ENCODE measurements at places on chromosomes 7 and 10.

DNA sequence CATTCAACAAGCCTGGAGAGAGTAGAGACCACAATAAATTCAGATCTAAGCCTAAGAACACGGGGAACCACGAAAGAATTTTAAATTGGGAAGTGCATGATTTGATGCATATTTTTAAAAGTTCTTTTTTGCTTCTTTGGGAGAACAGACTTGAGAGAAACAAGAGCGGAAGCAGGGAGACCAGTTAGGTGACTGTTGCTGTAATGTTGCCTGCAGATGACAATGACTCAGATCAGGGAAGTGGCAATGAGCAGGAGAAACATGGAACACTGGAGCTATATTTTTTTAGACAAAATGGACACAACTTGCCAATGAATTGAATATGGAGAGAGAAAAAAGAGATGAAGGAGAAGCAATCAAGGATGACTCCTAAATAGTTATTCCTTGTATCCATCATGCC lies 125.1 kb downstream of the RAPGEF5 start:
- no peak for DNase-seq

- DNase-seq = no peak
Measured at GRCh38 chr10:19576576-19576975, 239.7 kb upstream of the PLXDC2 start.

- no peak for DNase-seq
Measured at GRCh38 chr7:23691320-23691719, 11.3 kb downstream of the FAM221A start.

GRCh38 chr10:114353383-114353782 lies 50.9 kb downstream of the AFAP1L2 start:
- DNase-seq = no peak

DNA sequence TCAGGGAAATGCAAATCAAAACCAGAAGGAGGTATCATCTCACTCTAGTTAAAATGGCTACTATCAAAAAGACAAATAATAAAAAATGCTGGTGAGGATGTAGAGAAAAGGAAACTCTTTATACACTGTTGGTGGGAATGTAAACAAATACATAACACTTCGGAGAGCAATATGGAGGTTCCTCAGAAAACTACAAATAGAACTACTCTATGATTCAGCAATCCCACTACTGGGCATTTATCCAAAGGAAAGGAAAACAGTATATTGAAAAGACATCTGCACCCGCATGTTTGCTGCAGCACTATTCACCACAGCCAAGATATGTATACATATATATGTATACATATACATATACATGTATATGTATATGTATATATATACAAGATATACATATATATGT lies 94.2 kb downstream of the C10orf90 start:
- no peak for DNase-seq

DNA sequence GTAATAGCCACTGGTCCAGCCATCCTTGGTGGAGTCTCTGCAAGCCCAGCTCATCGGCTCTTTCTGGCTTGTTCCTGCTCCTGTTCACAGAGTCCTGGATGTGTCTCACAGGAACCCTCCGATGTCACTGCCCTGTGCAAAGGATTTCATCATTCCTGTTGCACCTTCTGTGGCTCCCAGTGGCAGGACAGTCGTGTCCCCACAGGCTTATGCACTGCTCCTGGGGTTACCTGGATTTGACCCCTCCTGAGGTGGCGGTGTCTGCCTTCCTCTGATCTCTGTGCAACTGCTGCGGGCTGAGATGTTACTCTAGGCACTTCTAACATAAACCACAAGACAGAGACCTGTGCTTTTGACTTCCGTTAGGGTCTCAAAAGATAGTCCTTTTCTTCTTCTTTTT lies 30.6 kb downstream of the APBB1IP start:
- DNase-seq = peak; percentile 66

GRCh38 chr10:17548162-17548561 lies 69.0 kb downstream of the HACD1 start:
- DNase-seq = no peak

- no peak for DNase-seq
Measured at GRCh38 chr7:129535896-129536295, 33.6 kb downstream of the SMKR1 start.

- DNase-seq = no peak
Measured at GRCh38 chr10:67657775-67658174, 38.2 kb downstream of the CTNNA3 start.

DNA sequence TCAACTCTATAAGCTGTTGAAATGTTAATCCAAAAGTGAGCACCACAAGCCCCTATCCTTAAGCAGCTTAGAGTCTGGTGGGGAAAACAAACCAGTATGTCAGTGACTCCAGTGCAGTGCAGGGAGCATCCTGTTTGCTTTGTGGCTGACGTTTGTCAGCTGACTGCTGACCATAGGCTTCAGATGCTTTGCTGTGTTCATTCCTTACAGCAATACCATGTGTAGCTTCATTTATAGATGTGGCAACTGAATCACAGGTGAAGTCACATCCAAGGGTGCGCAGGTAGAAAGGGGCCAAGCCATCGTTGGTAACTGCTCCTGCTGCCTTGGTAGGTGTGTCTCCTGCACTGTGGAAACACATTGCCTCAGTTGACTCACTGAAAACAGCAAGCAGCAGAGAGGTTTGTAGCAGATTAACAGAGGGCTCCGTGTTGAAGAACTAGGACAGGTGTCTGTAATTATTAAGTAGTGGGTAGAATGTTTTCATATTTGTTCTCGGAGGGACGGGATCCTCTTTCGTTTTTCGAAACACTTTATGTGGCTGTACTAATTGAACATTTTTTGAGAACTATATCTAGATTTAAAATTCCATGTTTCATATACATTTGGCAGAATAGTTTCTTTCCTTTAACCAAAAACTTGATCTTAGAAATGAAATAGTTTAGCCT lies 2.0 kb downstream of the INSIG1 start:
- no peak for DNase-seq

GRCh38 chr7:26617066-26617465 lies 247.3 kb downstream of the SKAP2 start:
- no peak for DNase-seq

GRCh38 chr10:6912021-6912420 lies 331.9 kb upstream of the PRKCQ start:
- DNase-seq = no peak

DNA sequence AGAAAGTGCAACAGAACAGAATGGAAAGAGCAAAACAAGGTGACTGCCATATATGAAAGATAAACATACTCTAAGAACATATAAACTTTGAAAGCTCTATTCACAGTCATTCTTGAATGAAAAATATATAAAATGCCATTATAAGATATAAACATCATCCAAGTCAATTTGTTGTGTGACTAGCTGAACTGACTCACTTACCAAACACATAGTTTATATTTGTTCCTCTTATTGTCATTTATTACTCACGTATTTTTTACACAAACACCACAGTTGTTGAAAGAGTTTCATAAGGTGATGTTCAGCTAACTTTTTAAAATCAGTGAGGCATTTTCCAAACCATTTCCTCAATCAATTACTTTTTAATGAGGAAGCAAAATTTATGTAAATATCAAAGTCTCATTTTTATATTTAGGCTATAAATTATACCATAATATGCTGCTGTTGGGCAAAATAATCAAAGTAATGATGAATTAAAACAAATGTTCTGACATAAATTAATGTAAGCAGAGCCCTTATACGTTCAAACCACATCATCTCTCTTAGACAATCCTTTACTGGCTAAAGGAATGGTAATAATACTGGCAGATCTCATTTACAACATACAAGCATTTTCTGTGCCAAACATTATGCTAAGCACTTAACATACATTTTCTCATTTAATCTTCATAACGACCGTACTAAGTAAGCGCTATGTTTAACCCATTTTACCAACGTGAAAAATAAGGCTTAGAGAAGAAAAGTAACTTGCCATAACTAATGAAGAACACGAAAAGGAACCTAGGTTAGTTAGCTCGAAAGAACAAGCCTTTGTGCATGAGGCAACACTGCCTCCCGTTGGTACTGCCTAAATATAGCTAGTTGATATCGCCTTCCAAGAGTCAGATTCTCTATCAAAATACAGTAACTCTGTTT lies 7.3 kb downstream of the LRRN3 start:
- peak; percentile 50 for DNase-seq

- no peak for DNase-seq
Measured at GRCh38 chr10:28468707-28469483, 64.0 kb upstream of the WAC start.

- DNase-seq = no peak
Measured at GRCh38 chr10:98915911-98916310, 319.7 kb downstream of the HPSE2 start.

GRCh38 chr10:5902511-5903274 lies 12.7 kb downstream of the FBH1 start:
- DNase-seq = no peak

GRCh38 chr10:24493165-24493564 lies 230.5 kb downstream of the ARHGAP21 start:
- no peak for DNase-seq

GRCh38 chr7:21076054-21076453 lies 289.4 kb upstream of the SP8 start:
- DNase-seq = no peak

- DNase-seq = no peak
Measured at GRCh38 chr7:111113263-111114017, 22.5 kb downstream of the LRRN3 start.

DNA sequence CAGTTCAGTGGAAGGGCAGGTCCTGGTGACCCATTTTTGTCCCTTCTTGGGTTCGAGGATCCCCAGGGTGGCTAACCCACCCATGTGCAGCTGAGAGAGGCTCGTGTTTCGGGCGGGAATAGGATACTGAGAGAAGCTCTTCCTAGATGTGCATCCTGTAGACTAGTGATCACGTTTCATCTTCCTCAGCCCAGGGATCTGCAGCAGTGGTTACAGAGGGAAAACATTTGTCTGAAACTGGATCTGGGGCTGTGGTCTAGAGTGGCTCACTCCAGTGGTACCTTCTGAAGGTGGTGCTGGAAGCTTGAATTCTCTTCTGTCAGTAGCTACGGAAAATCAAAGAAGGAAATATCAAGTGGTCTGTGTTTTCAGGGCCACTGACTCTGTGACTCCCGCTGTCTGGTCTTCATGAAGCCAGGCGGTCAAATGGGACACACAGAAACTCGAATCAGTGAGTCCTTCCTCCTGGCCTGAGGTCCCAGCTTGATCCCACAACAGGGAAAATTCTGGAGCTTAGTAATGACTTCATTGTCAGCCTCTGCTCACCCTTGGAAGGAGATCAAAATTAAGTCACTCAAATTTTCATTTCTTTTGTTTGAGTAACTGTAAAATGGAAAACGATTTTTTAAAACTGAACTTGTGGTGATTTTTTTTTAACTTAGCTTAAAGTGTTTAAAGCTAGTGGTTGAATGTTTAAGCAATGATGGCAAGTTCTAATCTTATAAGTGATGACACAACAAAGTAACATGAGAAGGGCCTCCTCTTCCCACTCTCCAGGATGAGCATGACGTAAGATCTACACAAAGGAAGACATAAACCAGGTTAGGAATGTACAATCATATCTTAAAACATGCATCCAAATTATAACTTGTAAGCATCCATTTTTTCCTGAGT lies 469.3 kb upstream of the KLF6 start:
- no peak for DNase-seq

- no peak for DNase-seq
Measured at GRCh38 chr10:117134056-117134305, 4.1 kb downstream of the VAX1 start.

- no peak for DNase-seq
Measured at GRCh38 chr7:6622134-6622710, 6.8 kb downstream of the ZNF853 start.

DNA sequence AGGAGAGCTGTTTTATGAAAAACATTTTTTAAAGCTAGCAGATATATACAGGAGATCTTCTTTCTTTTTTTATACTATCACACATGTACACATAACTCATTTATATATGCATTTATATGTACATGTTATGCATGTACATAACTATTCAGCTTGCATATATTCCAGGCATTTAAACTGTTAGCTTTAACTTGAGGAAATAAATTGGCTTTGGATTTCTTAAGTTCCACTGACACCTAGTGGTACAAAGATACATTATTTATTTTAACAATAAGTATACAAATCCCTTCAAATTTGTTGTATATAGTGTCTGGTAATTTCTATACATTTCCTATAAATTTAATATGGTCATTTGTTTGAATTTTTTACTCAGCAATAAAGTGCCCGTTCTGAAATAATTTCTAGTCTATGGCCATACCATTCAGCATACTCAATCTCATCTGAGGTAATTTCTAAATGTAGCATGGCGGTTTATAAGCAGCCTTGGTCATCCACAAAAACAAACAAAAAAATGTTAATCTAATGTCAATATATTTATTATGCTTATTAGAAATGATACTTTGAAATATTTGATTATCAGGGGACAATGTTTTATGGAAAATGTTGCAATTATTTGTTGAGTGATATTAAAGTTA lies 11.6 kb downstream of the ZDHHC6 start:
- no peak for DNase-seq

DNA sequence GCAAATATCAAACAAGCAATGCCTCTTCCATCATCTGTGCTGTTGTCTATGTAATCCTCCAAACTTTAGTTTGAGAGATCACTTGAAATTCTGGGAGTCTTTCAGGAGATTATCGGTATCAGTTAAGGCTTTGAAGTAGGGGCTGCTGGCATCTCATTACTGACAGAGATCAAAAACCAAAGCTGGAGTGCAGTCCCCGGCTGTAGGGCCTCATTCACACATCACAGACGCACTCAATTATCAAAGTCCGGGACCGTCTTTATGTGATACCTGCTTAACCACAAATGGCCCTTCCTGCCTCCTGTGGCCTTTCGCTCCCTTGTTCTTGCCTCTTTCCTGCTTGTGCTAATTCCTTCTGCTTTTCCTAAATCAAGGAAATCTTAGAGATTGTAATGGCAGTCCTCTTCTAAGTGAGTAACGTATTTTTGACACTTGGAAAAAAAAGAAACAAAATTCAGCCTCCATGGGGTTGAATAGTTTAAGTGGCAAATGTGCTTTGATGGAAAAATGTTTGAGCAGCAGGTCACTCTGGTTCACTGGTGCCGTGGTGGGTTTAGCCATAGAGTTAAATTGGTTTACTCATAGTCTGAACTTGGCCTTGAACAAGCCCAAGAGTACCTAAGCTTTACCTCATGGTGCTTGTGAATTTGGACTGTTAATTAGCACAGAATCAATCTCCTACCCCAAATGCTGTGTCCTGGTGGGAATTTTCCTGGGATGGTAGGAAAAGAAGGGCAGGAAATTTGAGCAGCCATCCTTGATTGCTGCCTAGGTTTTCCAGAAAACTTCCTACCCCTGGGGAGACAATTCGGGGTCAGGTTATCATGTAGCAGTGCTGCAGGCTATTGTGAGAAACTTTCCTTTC lies 178.9 kb upstream of the LYZL1 start:
- DNase-seq = no peak

DNA sequence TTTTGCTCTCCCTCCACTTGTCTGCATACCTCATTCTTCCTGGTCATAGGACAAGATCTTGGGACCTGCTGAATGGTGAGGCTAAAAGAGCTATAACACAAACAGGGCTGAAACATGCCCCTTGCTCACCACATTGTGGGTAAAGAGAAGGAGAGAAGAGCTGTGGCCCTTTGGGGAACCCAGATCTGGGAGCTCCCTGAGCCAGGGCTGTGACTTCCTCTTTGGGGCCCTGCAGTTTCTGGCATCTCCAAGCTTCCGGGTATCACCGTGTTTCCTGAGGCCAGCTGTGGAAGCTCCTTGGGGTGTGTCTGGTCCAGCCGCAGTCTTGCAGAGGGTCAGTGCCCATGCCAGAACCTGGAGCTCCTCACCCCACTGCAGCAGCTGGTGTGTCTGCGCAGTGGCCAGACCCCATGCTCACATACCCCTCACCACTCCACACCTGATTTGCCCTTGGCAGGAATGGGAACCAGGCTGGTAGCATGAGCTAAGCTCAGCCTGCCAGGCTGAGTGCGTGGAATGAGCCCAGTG lies 34.0 kb downstream of the DKK1 start:
- DNase-seq = no peak

GRCh38 chr10:133307776-133308420 lies 774 bp downstream of the TUBGCP2 start:
- DNase-seq = peak; percentile 86

Measured in activated naive CD8-positive, alpha-beta T cell treated with anti-CD3 and anti-CD28 coated beads, Interleukin-2, amount 10 ng/mL, durations not matched to agents 7 days and 5 days (primary cell).